ENCODE measurements at places on chromosomes 1 and 21.

DNA sequence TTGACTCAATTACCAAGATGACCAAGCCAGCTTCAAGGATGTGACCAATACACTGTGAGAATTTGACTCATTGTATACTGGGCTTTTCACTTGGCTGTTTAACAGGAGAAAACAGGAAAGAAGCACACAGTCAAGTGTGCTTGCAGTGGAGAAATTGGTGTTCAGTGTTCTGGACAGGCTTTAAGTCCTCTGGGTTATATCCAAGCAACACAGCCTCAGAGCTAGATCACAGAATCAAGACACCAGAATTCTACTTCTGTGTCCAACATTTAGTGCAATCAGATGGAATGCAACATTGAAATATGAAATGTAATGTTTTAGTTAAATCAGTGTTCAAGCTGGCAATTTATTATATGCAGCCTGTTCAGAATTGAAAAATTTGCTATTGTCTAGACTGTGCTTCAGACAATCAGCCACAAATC lies 694.4 kb downstream of the LTN1 start:
- no peak for DNase-seq

DNA sequence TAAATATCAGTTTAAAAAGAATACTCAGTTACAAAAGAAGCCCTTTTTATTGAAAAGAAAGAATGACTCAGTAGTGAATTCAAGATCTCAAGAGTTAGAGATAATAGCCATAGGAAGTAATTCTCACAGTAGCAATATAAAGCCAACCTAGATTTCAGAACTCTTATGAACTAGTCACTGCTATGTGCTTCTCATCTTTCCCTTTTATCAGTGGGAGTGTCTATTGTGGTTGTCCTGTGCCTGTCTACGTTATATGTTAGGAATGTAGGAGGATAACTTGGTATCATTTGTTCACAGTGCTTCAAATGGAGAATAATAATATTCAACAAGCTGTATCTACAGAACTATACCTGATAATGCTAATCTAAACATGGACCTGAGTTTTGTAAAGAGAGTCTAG lies 73.1 kb upstream of the RGS21 start:
- DNase-seq = no peak

GRCh38 chr1:118117521-118117920 lies 67.5 kb downstream of the SPAG17 start:
- DNase-seq = no peak

DNA sequence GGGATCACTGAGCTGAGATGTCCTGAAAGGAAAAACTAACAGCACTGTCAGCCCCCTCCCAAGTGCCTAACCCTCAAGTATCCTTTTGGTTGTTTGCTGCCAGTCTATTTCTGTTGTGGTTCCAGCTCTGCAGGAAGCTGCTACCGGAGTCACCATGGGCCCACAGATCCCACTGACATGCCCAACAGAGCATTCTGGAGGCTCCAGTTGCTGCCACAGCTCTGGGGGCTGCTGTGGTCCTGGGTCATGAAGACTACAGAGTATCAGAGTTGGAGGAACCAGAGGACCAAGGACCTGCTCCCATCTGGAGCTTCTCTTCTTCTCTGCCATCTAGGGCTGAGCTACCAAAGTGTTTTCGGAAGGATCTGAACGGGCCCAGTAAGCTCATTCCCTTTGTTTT lies 910 bp downstream of the LCE3A start:
- no peak for DNase-seq

DNA sequence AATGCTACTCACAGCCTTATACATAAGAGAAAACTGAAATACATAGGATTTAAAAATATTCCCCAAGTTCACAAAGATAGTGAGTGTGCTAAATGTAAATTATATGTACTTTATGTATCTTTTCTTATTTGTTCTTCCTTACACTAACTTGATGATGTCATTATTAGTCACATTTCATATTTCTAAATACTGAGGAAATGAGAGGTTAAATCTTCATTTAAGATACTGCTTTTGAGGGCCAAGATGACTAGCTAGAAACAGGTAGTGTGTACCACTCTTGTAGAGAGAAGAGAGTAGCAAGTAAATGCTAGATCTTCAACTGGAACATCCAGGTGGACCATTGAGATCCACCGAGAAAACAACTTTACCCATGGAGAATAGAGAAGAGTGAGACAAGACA lies 29.8 kb downstream of the PYHIN1 start:
- DNase-seq = no peak

- no peak for DNase-seq
Observed at GRCh38 chr1:165239873-165240272, 116.6 kb downstream of the LMX1A start.

- DNase-seq = no peak
Observed at GRCh38 chr21:45264146-45264911, 23.4 kb downstream of the POFUT2 start.

DNA sequence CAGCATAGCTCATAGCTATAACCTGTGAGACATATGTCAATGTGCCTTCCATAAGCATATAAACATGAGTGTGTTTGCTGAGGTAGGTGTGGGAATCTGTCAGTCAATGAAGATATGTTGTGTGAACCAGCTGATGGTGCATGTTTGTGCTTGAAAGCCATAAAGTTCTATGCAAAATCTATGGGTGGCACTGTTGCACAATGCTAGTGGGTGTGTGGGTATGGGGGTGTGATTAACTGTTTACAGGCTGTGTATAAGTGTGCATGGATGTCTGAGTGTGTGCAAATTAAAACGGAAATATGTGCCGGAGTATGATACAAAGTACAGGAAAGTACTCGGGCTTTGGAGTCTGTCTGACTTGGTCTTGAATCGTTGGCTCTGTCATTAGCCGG lies 1.0 kb upstream of the ATP2B4 start:
- peak; percentile 48 for DNase-seq

Measured in activated T-helper 1 cell treated with anti-CD3 and anti-CD28 coated beads, Interleukin-2, amount 50 U/mL, for 16 hours (primary cell).